ENCODE measurements at places on chromosomes 1 and 21.

- no peak for DNase-seq
Observed at GRCh38 chr1:75423616-75424015, 187.3 kb downstream of the SLC44A5 start.

GRCh38 chr1:241841691-241842090 is 6.3 kb upstream of the EXO1 start:
- no peak for DNase-seq

- DNase-seq = no peak
Observed at GRCh38 chr21:27122686-27123085, 155.8 kb upstream of the ADAMTS5 start.

GRCh38 chr1:201789245-201789644 is 39.7 kb upstream of the IPO9 start:
- no peak for DNase-seq

DNA sequence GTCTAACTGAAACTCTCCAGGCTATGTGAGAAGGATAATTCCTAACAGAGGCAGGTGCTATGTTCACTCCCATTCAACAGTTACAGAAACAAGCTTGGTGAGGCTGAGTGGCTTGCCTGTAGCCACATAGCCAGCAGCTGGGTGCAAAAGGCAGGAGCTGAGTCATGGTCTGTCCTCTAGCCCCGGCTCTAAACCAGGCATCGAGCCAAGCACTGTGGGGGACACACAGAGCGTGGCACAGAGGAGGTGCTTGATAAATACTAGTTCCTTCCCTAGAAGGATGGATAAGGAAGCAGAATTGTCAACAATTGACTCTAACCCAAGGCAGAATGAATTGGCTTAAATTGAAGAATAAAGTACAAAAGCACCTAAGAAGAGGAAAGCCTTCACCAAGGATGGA is 10.4 kb upstream of the KCNA2 start:
- no peak for DNase-seq

- no peak for DNase-seq
Observed at GRCh38 chr1:115098979-115099692, 9.8 kb upstream of the TSPAN2 start.

- DNase-seq = no peak
Observed at GRCh38 chr1:19610282-19610981, 33.7 kb upstream of the NBL1 start.

GRCh38 chr1:109091839-109092193 is 1.3 kb downstream of the TMEM167B start:
- DNase-seq = no peak

DNA sequence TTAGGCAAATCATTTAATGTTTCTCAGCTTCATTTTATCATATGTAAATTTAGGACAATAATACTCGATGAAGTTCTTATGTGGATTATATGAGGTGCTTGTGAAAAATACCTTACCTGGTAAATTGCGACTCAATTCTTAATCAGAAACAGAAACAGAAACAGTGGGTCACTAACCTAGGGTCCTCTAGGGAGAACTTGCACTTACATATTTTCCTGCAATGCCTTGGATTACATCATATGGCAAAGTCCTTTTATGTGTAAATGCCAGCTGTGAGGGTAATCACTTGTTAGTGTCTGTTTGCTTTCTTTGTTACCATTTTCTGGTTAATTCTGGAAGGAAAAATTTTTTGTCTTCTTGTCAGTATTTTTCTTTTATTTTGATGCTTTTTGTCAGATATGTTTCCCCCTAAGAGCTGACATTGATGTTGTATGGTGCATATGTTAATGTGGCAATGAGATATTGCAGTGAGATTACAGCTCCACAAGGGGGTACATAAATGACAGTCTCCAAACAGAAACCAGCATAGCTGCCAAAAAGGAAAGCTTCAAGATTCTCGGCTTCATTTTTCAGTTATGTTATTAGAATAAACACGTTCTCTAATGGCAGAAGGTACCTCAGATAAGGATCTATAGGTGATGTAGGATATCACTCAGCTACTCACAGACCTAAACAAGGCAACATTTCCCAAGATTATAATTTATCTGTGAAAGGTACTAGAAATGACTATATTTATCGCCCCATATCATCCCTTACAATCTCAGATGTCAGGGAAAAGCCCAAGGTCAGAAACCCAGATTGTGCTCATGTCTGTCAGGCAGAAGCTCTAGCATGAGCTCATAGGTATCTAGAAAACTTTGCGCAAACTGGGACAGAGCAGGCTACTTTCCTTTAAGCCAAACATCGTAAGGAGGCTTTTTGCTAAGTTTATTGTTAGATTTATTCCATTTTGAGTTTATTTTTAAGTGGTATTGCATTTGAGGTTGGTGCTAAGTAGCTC is 119.9 kb downstream of the FASLG start:
- no peak for DNase-seq

GRCh38 chr1:210597555-210598134 is 268.9 kb downstream of the HHAT start:
- no peak for DNase-seq

DNA sequence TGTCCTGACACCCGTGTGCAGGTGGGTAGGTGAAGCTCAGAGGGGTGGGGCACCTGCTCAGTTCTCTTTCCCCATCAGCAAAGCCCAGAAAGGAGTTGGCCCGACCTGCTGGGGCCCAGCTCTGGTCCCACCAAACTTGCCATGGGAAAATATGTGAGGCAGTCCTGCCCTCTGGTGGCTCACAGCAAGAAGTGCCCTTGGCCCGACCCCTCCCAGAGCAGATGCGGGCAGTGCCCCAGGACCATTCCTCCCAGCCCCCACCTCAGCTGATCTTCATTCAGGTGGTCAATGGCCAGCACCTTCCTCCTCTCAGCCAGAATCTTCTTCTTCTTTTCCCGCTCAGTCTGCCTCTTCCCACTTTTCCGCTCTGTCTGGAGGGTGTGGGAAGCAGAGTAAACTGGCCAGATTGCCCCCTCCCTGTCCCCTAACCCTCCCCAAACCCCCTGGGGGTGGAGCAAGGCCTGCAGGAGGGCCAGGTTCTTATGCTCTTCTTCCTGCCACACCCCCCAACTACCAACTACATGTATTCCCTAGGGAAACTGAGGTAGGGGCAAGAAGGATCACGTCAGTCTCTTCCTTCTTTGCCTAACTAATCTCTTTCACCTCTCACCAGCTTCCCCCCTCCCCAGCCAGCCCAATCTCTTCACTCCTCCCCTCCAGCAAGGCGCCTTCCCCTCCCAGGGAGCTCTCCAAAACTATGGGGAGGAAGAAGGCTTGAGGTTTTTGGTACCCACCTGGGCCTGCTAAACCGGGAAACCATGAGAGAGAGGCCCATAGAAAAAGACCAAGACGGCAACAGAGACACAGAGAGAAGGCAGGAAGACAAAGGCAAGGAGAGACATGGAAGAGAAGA is 15.6 kb downstream of the TNNT2 start:
- no peak for DNase-seq

GRCh38 chr1:198909973-198910372 is 271.1 kb downstream of the PTPRC start:
- no peak for DNase-seq

DNA sequence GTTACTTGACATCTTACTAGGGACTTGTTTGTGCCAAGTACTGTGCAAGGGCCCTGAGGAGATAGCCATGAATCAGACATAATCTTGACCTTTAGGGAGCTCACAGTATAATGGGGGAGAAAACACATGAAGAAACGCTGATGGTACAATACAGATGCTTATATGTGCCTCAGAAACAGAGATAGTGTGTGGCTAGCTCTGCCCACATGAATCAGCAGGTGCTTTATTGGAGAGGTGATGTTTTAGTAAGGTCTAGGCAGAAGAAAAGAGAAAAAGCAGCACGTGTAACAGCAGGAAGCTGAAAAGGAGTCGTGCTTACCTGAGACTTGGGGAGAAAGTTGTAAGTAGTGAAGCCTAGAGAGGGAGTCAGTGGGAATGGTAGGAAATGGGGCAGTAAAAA is 60.6 kb upstream of the LMO4 start:
- no peak for DNase-seq

DNA sequence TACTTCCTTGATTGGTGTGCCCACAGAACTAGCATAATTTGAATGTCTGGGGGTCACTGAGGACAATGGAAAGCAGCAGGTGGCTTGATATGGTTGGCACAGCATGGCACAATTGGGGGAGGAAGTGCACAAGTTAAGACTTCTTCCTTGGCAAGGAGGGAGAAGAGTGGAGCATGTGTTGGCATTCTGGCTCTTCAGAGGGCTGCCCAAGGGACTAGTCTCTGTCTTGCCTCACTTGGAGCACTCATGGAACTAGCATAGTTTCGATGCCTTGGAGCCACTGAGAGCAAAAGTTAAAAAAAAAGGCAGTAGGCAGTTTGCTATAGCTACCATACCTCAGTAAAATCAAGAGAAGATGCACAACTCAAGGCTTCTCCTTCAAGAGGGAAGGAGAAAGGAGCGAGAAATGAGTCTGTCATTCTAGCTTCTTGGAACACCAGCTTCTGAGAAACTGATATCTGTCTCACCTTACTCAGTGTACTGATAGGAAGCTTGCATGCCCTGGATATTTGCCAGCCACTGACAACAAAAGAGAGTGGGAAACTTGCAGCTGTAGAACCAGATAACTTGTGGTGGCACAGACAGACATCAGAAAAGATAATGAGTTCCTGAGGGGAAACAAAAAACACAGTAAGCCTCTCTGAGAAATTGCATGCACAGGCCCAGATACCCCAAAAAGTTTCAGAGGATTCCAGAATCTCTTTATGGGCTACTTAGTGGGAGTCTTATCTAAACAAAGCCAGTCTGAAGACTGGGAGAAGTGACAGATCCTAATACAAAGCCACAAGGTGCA is 207.5 kb upstream of the SAMSN1 start:
- no peak for DNase-seq

DNA sequence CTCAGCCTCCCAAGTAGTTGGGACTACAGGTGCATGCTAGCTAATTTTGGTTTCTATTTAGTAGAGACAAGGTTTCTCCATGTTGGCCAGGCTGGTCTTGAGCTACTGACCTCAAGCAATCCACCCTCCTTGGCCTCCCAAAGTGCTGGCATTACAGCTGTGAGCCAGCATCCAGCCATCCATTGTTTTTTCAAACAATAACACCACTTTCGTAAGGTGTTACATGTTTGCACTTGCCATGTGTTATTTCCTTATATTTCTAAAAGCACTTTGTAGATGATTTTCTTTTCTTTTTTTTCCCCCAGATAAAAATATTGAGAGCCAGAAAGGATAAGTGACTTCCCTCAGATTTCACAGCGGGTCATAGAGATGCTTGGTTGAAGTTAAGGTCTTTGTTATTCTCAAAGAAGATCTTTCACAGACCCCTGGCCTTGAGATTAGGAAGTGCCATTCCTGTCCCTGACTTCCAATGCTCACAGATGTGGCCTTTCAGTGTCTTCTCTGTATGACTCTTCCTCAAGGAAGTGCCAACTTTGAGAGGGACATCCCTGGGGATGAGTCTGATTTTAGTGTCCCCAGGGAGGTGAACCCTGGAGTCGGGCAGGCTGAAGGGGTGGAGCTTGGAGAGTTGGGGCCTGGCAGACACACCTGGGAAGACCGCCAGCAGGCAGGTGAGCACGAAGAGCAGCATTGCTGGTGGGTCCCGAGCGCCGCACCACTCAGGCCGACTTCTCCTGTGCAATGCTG is 6.3 kb downstream of the PIGR start:
- no peak for DNase-seq

- DNase-seq = no peak
Observed at GRCh38 chr1:36400514-36400824, 2.8 kb upstream of the LSM10 start.

DNA sequence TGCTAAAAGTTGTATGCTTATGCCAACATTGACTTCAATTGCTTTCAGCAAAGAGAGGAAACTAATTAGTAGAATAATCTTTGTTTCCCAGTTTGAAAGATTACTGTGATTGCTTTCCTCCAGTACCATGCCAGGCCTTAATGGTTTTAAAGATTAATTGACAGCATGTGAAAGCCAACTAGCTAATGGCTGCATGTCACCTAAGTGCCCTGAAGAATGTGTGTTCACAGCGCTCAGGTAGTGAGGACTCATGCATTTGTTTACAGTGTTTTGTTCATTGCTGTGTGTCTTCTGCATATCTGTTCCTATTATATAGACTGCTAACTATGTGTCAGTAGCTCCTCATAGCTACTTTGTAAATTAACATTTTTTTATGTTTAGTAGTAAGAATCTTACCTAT is 335.6 kb downstream of the LRRIQ3 start:
- no peak for DNase-seq

DNA sequence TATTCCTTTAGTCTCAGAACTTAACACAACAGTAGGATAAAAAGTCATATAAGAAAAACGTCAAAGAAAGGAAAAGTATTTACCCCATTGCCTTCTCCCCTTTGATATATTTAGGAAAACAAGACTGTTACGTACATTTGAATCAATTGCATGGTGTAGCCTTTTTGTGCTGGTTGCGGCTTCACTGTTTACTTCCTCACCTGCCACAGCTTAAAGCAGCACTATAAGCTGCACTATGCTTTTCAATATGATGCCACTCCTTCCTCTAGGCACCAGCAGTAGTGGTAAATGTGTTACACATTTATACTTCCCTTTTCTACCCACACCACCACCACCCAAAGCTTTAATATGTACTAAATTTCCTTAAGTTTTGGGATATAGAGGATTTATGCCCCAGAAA is 111.1 kb downstream of the ATP1B1 start:
- no peak for DNase-seq

DNA sequence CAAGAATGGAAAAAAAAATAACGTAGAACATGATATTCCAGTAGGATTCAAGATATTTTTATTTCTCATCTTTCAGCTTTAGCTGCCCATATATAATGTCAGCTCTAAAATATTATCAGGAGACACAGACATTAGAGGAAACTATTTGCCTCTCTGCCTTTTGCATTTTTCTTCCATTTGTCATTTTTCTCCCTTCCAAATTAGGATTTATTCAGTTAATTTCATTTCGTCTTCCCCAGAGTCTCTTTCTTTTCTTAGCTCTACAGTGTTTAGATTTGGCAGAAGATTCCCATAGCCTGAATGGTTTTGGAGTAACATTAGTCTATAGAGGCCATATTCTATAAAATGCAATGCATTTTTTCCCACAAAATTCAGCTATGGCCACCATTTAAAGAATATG is 5.1 kb upstream of the ENAH start:
- no peak for DNase-seq

DNA sequence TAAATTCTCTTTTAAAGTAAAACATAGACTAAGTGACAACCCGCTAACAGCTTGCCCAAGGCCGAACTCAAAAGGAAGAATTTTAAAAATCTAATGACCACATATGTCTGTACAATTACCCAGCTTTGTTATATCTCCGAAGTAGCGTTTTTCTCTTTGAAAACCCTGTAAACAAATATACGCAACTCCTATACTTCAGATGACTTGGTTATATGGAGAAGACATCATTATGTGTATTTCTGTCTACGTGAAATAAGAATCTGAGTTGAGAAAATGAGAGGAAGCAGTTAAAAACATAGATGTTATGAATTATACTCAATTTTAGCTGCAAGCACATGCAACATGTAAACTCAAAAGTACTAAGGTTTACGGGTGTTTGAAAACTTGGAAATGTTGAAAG is 2.0 kb downstream of the PBX1 start:
- no peak for DNase-seq
